AG04450 (cell line): ENCODE measurements at places on chromosomes 6 and 20. TPM values are rescaled to one million over a fixed set of nuclear protein-coding genes. Genes with fewer than 3 reads are reported as not detected.

DNA sequence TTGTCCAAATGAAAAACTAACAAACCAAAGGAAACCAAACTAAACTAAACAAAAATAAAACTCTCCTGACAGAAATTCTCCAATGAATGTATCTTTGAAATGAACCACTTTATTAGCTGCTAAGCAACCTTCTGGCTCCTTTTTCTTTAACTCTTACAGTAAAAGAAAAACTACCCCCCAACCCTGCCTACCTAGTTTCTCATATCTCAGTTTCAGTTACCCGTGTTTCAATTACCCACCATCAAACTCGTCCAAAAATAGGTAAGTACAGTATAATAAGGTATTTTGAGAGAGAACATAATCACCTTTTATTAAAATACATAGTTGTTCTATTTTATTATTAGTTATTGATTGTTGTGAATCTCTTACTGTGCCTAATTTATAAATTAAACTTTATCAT lies 177.4 kb upstream of the THEMIS start:
- no peak for DNase-seq

- no peak for DNase-seq
Observed at GRCh38 chr6:32291543-32291942, 67.7 kb upstream of the NOTCH4 start.

DNA sequence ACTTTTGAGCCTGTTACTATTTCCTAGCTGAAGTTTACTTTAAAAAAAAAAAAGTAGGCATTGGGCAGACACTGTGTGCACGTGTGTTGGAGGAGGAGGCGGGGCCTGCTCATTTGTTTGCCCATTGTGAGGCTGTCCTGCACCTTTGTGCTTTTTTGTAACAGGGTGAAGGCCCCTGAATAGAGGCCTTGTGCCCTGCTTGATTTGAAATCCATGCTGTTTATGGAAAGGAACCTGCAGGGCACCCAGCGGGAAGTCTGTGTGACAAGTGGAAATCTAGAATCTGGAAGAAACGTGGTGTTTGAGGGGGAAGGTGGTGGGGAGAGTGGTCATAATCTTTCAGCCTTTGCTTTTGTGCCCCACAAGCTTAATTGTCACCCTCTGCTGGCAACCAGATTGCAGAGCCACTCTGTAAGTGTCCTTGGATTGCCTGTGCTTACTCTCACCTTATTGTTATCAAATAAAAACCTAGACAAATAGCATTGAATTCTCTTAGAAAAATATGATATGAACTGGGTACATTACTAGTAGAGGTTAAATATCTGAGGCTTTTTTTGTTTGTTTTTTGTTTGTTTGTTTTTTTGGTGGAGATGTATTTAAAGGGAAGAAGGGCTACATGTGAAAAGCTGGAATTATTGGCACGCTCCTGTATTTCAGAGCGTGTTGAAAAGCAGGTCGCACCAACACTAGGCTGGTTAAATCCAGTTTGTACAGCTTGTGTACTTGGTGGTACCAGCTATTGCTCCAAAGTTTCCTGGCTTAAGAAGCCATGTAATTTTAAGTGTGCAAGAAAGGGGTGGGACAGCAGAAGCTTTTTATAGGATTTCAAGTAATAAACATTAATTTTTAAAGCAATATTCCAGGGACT lies 156.3 kb downstream of the ARID1B start:
- no peak for DNase-seq

GRCh38 chr20:57737349-57737748 lies 27.5 kb upstream of the PMEPA1 start:
- DNase-seq = no peak

VWA7 gene
- polyA plus RNA-seq = 0.10 and 0.32 TPM in 2 replicates
